ENCODE measurements at places on chromosomes 1 and 21.

DNA sequence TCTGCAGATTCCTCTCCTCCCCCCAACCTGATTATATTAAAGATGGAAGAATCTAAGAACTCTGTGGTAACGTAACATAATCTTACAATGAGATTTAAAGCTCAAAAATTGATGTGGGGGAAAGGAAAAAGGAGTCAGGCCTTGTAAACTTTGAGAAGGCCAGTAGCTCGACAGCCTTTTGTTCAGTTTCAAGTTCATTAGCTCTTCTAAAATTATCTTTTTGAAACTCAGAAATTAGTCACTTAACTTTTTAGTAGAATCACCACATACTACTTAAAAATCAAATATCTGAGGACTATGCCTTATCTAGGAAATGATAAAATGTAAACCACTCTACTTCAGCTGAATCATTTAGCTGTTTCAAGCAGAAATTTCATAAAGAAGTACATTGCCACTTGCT lies 996.2 kb downstream of the AMY1C start:
- DNase-seq: no peak

DNA sequence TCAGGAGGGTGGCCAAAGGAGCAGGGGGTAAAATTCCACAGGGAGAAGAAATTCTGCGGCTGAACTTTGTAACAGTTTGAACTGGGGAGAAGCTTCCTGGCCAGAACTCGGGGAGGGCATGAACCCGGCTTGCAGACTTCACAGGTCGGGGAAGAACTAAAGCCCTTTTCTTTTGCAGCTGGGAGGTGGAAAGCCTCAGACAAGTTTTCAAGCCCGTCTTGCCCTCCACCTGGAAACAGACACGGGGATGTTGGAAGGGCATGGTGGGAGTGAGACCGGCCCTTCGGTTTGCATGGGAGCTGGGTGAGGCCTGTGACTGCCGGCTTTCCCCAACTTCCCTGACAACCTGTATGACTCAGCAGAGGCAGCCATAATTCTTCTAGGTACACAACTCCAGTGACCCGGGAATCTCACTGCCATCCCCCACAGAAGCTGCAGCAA lies 11.3 kb downstream of the THEM4 start:
- no peak for DNase-seq

DNA sequence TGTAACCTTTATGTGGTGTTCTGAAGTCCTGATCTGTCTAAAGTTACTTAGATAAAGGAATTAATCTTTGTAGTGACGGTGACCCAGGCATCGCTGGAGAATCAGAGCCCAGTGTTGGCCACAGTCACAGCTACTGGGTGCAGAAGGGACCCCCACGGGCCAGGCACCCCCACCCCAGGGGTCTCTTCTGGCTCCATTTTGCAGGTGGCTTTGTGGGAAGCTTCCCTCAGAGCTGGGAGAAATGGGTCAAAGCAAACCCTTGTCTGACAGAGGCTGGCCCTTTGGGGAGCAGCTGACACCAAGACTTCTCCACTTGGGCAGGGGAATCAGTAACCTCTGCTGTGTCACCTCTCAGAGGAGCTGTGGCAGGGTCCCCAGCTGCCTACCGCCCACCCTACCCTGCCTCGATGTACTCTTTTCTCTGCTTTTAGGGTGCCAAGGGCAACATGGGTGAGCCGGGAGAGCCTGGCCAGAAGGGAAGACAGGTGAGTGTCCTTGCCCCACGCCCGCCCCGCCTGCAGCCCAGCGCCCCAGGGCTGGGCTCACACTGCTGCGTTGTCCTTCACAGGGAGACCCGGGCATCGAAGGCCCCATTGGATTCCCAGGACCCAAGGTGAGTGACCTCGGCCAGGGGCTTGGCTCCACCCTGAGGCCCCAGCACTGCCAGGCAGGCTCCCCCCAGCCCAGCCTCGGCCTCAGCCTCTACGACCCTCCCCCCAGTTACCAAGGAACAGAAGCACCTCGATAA lies 17.7 kb downstream of the COL6A2 start:
- DNase-seq: no peak

DNA sequence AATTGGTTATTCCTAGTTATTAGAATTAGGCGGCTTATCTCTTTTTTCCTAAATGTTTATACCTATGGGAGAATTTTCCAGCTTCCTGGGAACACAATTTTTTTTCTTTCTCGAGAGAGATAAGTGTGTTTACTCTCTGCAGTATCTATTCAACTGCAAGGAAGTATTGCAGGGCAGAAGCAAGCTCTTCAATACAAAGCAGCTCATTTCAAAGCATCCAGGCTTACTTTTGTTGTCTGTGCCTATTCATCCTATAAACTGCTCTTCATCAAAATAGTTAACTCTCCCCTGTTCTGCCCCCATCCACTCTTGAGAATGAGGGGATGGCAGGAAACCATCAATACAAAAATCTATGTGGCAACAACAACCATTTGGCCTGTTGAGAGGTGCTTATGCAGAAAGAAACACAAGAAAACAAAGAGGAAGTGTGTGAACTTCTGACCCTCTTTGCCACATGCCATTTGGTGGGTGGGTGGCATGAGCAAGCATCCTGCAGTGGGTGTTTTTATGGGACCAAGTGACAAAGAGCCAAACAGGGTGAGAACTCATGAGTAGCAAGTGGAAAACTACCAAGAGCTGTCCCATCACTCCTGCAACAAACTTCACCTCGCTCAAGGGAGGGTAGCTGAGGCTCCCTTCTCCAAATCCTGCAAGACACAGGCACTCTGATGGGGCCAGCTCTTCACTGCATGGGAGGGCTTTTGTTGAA lies 50.6 kb upstream of the MRPS6 start:
- DNase-seq: no peak

DNA sequence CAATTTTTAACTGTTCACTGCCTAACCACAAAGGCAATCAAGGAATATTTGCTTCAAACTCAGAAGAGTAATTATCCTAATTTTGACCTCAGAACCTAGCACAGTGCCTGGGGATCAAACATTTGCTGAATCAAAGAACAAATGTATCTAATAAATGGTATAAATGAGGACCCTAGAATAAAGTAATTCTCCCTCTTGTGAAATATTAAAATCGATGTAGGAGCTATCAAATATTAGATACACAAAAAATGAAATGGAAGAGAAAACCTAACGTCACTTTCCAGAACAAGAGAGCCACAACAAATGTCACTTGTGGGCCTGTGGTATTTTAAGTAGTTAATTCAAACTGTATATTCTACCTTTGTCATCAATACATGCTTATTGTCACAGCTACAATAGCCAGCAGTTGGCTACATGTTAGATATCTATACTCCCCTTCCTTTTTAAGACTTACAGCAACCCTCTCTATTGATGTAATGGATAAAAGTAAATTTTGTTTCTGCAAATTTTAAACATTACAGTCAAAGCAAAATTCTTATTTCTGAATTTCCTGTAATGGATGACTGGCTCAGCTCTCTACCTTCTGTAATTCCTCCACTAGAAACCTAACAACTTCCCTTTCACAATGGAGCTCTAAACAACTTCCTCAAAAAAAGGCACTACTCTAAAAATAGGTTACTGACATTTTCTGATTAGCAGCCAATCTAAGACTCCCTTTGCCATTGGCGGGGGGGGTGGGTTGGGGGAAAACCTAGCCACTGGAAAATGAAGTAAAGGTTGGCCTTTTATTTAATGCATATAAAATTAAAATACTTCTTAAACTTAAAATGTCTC lies 37.6 kb downstream of the PUM1 start:
- no peak for DNase-seq

DNA sequence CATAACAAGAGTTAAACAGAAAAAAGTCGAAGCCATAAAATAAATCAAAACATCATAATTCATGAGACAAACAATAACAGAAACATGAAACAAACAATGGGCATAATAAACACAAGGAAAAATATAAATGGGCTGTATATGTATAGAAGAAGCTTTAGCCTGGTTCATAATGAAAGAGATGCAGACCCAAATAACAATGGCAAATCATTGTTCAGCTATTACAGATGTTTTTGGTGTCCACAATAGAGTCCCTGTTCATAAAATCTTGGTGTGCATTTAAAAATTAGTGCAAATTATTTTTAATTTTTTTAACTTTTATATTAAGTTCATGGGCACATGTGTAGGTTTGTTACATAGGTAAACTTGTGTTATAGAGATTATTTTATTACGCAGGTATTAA lies 1185.9 kb upstream of the B3GALT2 start:
- DNase-seq: no peak

DNA sequence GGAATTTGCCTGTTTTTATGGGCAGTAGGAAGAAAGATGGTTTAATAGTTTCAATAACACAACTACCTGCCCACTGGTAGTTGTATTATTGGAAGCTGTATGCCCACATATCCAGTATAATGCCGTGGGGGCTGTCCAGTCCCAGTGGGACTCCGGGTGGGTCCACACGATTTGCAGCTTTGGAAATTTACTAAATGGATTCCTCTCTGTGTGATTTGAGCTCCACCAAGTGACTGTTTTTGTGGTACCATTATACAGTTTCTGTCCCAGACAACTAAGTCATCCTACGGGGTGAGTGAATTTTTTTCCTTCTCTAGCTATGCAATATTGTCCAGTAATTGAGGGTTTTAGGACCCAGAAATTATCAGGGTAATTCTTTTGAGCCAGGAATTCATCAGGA lies 86.8 kb downstream of the PLA2G4A start:
- no peak for DNase-seq

DNA sequence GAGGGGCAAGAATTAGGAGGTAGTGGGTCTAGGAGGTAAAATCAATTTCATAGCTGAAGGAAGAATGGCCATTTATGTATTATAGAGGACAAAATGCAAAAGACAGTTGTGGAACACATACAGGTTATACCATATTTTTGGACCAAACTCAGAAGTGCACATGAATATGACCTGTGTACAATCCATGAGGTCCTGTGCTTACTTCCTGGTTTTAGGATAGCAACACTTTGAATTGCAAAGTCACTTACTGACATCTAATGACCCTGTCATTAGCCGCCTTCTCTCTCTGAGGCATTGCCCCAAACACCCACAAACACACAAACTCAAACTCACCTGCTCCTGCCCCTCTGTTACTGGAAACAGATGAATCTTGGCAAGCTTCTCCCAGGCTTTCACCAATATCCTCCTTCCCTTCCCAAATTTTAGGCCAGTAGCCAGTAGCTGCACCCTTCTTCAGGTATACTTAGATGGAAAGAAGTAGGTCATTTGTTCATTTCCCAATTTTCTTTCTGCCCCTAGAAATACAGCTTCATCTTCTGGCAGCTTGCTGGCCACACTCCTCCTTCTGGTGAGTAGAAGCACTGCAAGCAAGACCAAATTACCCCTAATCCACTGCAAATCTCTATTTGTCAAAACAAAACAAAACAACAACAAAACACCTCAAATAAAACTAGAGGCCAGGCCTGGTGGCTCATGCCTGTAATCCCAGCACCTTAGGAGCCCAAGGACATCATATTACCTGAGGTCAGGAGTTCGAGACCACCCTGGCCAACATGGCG lies 13.7 kb upstream of the RPL5 start:
- DNase-seq: no peak

DNA sequence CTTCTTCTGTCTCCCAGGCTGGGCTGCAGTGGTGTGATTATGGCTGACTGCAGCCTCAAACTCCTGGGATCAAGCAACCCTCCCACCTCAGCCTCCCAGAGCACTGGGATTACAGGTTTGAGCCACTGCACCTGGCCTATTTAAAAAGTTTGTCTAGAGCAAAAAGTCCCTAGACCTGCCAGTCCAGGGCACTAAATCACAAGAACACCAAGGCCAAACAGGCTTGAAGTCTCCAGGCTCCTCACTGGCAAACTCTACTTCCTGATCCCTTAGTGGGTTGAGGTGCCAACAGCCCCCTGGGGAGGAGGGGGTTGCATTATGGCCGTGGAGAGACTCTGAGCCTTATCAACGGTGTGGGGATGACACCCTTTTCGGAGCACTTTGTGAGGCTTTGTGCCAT lies 76.0 kb downstream of the CLIC6 start:
- no peak for DNase-seq

DNA sequence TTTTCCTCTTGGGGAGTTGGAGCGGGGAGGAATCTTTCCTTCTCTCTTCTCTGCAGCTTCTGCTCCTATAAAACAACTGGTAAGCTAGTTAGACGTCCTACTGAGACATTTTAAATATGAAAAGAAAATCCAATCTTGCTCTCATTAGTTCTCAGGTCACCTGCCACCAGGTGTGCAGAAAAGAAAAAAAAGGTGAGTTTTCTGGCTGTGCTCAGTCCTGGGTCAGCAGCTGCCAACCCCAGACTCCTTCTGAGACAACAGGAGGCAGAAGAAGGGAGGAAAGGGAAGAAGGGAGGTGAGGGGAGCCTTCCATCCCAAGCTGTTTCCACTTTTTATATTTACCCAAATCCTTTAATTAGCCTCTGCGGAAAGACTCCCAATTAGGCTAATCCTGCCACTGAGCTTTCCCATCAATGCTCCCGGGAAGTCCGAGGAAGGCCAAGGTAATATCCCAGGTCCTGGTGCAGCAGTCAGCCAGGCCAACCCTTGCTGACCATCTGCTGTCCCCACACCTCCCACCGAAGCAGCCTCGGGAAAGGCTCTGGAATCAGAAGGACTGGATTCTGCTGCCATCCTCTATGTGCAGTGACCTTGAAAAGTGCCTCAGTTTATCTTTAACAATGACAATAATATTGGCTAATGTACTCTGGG lies 33.4 kb downstream of the GLIS1 start:
- DNase-seq: no peak

- no peak for DNase-seq
These were observed 61.9 kb downstream of the CLSTN1 start for GRCh38 chr1:9761855-9762254.

- no peak for DNase-seq
These were observed 91.3 kb downstream of the ZSCAN20 start for GRCh38 chr1:33563699-33564098.
